Memory B cell (primary cell): ENCODE measurements at places on chromosomes 5 and 9.

DNA sequence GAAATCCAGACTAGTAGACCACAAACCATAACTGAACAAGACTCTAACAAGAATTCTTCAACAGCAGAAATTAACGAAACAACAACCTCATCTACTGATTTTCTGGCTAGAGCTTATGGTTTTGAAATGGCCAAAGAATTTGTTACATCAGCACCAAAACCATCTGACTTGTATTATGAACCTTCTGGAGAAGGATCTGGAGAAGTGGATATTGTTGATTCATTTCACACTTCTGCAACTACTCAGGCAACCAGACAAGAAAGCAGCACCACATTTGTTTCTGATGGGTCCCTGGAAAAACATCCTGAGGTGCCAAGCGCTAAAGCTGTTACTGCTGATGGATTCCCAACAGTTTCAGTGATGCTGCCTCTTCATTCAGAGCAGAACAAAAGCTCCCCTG lies 68.6 kb downstream of the VCAN start:
- DNase-seq = no peak
- H3K27ac ChIP-seq = no peak overlapping the region
- H3K4me1 ChIP-seq = peaks cover 6% of the 10 kb centered on the region
- no peaks in the 10 kb centered on the region for H3K36me3 ChIP-seq
- no peaks in the 10 kb centered on the region for H3K27me3 ChIP-seq
- H3K4me3 ChIP-seq = no peak overlapping the region

DNA sequence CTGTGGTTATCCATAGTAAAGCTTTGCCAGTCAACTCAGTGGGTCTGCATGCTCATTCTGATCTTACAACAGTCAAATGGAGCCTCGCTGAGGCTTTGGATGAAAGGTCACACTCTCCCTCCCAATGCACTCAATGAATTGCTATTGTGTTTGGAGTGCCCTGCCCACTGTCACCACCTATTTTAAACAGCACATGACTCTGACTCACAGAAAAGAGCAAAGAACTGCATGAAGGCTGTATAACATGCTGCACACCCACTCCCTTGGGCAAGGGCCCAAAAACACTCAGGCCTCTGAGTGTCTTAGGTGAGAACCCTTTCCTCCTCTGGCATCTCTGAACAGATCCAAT lies 118.7 kb upstream of the CCDC112 start:
- no peak for DNase-seq
- H3K27me3 ChIP-seq = peaks cover 5% of the 10 kb centered on the region
- H3K27ac ChIP-seq = no peak overlapping the region
- H3K4me3 ChIP-seq = no peak overlapping the region
- H3K36me3 ChIP-seq = no peaks in the 10 kb centered on the region

DNA sequence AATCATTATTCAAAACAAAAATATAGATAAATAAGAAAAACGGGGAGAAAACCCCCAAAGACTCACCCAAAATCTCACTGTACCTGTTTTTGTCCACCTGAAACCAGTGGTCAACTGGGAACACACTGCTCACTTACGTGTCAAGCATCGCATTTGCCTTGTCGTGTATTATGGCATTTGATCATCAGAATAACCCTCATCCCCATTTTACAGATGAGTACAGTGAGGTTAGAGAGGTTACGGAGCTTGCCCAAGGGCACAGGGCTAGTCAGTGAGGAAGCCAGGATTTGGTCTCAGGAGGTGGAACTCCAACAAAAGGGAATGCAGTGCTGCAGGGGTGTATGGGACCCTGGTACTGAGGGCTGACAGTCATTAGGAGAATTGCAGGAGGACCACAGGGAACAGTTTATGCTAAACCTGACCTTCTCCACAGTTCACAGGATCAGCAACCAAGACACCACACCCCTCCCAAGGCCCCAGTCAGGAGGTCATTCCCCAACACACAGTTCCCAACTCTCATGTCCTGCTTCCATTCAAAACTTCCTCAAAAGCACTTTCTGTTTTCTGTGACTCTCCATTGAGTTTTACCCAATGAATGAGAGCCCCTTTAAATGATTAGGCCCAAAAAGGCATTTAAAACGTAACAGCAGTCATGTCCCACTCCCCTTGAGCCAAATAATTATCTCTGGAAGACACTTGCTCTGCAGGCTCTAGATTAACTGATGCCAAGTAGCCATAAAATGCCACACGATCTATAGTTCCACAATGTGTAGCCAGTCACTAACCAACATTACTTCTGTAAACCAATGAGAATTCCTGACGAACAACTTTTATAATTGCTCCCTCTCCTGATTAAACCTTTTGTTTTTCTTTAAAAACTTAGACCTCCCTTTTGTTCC lies 50.8 kb downstream of the CTSL start:
- peaks cover 2% of the 10 kb centered on the region for H3K27me3 ChIP-seq
- no peaks in the 10 kb centered on the region for H3K4me1 ChIP-seq
- H3K4me3 ChIP-seq = no peak overlapping the region
- DNase-seq = no peak
- no peaks in the 10 kb centered on the region for H3K36me3 ChIP-seq

DNA sequence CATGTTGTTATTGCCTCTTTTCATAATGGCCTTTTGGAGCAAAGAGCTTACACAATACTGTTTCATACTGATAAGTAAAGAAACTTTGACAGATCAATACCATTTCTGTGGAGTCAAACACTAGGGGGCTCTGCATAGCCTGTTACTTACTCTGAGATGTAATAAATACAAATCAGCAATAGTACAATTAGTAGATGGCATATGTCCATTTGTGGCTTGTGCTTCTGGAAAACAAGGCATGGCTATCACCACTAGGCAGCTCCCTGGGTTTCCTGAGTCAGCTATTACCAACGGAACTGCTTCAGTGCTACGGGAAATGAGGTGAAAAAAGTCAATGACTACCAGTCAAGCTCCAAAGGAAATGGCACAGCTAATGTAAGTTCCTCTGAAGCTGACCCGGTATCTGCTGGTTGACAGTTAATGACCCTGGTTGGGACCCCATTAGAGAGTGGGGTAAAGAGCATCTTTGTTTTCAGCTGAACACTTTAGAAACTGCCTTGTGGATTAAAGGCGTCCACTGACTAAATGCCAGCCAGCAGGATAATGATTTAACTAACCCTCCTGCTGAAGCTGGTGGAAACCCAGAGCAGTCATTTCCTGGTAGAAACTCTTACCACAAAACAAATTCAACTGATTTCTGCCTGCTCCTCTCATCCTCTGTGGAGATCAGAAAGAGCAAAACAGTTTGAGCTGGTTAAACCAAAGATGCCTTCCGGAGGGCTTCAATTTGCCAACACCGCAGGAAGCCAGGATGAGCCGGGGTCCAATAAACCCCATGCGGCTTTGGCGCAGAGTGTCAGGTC lies 69.0 kb upstream of the FAM169A start:
- H3K4me1 ChIP-seq = no peaks in the 10 kb centered on the region
- H3K27ac ChIP-seq = no peak overlapping the region
- DNase-seq = no peak
- no peak overlapping the region for H3K4me3 ChIP-seq

GRCh38 chr5:15796557-15796956 lies 296.6 kb downstream of the FBXL7 start:
- H3K4me3 ChIP-seq = no peak overlapping the region
- no peaks in the 10 kb centered on the region for H3K4me1 ChIP-seq
- no peak overlapping the region for H3K27ac ChIP-seq
- DNase-seq = no peak

- peaks cover 37% of the 10 kb centered on the region for H3K4me1 ChIP-seq
- peaks cover 12% of the 10 kb centered on the region for H3K36me3 ChIP-seq
- no peak for DNase-seq
Measured at GRCh38 chr5:98913911-98914310, 14.9 kb downstream of the CHD1 start.

DNA sequence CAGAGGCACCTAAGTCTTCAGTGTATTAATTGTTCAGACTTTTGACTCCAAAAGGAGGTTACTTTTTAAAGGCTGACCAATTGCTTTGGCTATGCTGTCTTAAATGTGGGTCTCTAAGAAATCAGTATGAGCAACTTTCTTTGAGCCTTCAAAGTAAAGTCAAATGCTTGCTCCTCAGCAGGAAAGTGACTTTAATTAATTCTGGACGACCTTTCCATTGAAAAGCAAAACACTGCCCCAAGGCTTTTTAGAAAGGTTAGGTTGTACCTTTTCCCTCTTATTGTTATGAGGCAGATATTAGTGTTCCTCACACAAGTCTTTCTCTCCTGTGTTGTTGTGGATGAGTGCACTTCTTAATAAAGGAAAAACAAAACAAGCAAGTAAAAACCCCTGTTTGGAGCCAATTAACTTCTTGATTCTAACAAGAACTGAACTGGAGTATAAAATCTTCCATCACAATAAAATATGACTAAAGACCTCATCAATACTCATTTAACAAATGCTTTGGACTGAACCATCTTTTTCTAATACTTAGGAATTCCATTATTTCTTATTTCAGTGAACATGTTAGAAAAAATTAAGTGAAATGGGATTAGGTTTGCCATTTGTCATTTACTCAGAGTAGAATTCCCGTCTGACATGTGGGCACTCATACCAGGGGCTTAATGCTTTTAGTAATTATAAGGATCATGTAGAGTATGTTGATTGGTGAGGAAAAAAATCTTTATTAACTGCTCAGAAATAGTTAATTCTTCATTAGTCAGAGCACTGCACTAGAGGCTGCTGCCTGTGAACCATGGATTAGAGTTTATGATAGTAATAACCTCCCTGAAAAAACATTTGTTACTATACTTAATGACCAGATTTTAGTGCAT lies 159.1 kb upstream of the ZNF608 start:
- H3K4me1 ChIP-seq = peaks cover 24% of the 10 kb centered on the region
- H3K4me3 ChIP-seq = no peak overlapping the region
- no peak for DNase-seq
- no peak overlapping the region for H3K27ac ChIP-seq
- H3K36me3 ChIP-seq = no peaks in the 10 kb centered on the region

GRCh38 chr5:66281294-66281693 lies 137.2 kb downstream of the SREK1 start:
- peaks cover 2% of the 10 kb centered on the region for H3K4me1 ChIP-seq
- no peak overlapping the region for H3K27ac ChIP-seq
- no peaks in the 10 kb centered on the region for H3K36me3 ChIP-seq

DNA sequence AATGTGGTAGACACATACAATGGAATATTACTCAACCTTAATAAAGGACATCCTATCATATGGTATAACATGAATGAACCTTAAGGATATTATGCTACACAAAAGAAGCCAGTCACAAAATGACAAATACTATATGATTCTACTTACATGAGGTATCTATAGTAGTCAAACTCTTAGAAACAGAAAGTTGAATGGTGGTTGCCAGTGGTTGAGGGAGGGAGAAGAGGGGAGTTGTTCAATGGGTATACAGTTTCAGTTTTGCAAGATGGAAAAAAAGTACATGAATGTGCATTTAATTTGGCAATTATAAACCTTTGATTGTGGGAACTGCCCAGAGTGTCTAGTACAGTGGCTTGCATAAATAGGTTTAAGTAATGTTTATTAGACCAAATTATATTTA lies 473.3 kb upstream of the ZNF608 start:
- H3K27me3 ChIP-seq = no peaks in the 10 kb centered on the region
- no peaks in the 10 kb centered on the region for H3K36me3 ChIP-seq
- no peak overlapping the region for H3K4me3 ChIP-seq

DNA sequence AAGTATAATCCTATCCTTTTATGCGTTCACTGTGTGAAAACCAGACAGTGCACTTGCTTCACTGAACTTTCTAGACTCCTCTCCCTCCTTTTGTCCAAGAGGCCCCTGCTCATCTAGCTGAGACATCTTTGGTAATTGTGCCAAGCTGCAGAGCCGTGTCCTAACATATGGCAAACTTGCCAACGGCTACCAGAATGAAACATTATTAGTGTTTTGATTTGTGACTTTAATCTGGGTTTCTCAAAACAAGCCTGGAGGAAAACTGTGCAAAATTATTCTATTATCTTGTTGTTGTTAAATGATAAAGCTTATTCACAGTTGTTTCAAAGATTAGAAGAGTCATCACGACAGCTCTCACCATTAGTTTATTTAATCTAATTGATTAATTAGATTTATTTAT lies 79.0 kb upstream of the RETREG1 start:
- no peak overlapping the region for H3K4me3 ChIP-seq
- no peak for DNase-seq
- H3K27ac ChIP-seq = no peak overlapping the region

GRCh38 chr9:78103971-78104433 lies 72.4 kb upstream of the GNAQ start:
- H3K27ac ChIP-seq = peak overlapping the region; percentile 31
- H3K4me3 ChIP-seq = peak overlapping the region; percentile 21
- peaks cover 4% of the 10 kb centered on the region for H3K27me3 ChIP-seq

GRCh38 chr5:171162596-171162995 lies 146.5 kb upstream of the TLX3 start:
- no peaks in the 10 kb centered on the region for H3K4me1 ChIP-seq
- H3K27ac ChIP-seq = no peak overlapping the region
- no peaks in the 10 kb centered on the region for H3K27me3 ChIP-seq
- no peak overlapping the region for H3K4me3 ChIP-seq
- no peaks in the 10 kb centered on the region for H3K36me3 ChIP-seq

DNA sequence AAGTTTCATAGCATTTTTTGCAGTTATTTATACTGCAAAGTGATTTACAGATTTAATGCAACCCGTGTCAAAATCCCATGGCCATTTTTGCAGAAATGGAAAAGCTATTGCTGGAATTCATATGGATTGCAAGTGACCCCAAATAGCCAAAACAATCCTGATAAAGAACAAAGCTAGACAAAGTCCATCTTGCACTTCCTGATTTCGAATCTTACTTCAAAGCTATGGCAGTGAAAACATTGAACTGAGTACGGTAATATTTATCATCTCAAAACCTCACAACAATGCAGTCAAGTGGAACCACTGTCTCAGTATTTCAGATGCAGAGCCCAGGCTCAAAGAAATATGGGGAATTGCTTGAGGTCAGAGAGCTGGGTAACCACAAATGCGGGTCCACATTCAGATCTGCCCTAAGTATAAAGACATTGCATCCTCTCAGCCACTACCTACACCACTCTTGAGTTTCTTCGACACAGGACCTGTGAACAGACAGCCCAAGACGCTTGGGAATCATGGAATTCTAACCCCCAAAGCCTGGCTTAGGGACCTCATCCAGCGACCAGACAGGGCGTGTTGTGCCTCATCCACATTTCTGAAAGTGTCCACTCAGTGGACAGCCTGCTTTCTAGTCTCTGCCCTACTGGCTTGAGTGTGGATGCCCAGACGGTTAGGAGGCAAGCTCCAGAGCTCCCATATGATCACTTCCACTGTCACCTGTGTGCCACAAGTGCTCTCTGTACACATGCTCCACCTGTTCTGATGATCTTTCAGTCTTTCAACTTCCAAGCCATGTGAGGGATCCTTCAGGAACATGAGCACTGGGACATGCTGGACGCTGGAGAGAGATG lies 39.3 kb upstream of the KCNIP1 start:
- H3K36me3 ChIP-seq = no peaks in the 10 kb centered on the region
- H3K4me3 ChIP-seq = no peak overlapping the region
- H3K27ac ChIP-seq = no peak overlapping the region
